ENCODE measurements at places on chromosomes 16 and 17. TPM values are rescaled to one million over a fixed set of nuclear protein-coding genes. Genes with fewer than 3 reads are reported as not detected.

The TNFRSF13B gene
- not detected for total RNA-seq

The XAF1 gene
- 32.1 TPM for total RNA-seq

The ZMYND15 gene
- 0.33 TPM for total RNA-seq

The UMOD gene
- total RNA-seq, result not detected

The TEFM gene
- total RNA-seq, result 7.8 TPM

The JPH3 gene
- not detected for total RNA-seq

The ABCA6 gene
- 37.1 TPM for total RNA-seq

The CCL7 gene
- total RNA-seq, result 1.7 TPM

The RAB34 gene
- 240 TPM for total RNA-seq

The SLC9A5 gene
- 1.3 TPM for total RNA-seq

The PPL gene
- total RNA-seq, result 51.5 TPM

The ABCA9 gene
- total RNA-seq, result 23.3 TPM

The RANGRF gene
- total RNA-seq, result 10.0 TPM

The KRT20 gene
- not detected for total RNA-seq

The FBXW10B gene
- 0.15 TPM for total RNA-seq

The NPIPA2 gene
- 1.2 TPM for total RNA-seq

The HS3ST3A1 gene
- 21.4 TPM for total RNA-seq

The GPR139 gene
- not detected for total RNA-seq

The PTX4 gene
- 0.29 TPM for total RNA-seq

The AOC3 gene
- total RNA-seq, result 1.5 TPM

The P2RX1 gene
- total RNA-seq, result not detected

The CIBAR2 gene
- not detected for total RNA-seq

The SLC35G6 gene
- total RNA-seq, result not detected

The ZNF423 gene
- 0.99 TPM for total RNA-seq

The OSGIN1 gene
- 3.8 TPM for total RNA-seq

The WSCD1 gene
- 0.15 TPM for total RNA-seq

The LDHD gene
- total RNA-seq, result 2.8 TPM

The NPIPB9 gene
- 3.2 TPM for total RNA-seq

The ATP2A1 gene
- 0.44 TPM for total RNA-seq

The OGFOD1 gene
- 72.8 TPM for total RNA-seq

The TBC1D3 gene
- not detected for total RNA-seq

The ICAM2 gene
- total RNA-seq, result 1.2 TPM

The USB1 gene
- 41.9 TPM for total RNA-seq

The PRSS36 gene
- 0.29 TPM for total RNA-seq

The CYBA gene
- total RNA-seq, result 327 TPM

The AXIN2 gene
- total RNA-seq, result 1.9 TPM

The USP43 gene
- not detected for total RNA-seq

The C16orf92 gene
- not detected for total RNA-seq

The GPR142 gene
- total RNA-seq, result 1.3 TPM

The INCA1 gene
- total RNA-seq, result not detected

The C17orf78 gene
- not detected for total RNA-seq

The CDK5R1 gene
- total RNA-seq, result 0.83 TPM

The PRSS27 gene
- total RNA-seq, result 0.58 TPM
